ENCODE measurements at places on chromosomes 16 and 17.

DNA sequence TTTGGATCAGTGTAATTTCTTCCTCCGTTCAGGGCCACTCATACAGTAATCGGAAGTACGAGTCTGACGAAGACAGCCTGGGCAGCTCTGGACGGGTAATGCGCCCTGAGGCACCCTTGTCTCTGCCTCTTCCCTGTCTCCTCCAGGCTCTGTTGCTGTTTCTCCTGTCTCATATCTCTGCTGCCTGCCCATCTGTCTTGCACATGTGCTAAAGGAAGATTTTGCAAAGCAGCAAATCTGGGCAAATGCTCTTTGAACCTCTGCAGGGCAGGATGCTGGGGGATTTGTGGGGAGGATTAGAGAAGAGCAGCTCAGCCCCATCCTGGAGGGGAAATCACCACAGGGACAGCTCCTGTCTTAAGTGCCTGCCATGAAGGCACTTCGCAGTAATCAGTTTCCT lies 32.4 kb upstream of the POLR3E start:
- no peak for DNase-seq

- DNase-seq, result no peak
Measured at GRCh38 chr17:61686113-61686512, 95.1 kb upstream of the NACA2 start.

GRCh38 chr17:73695035-73695738 lies 50.9 kb upstream of the SDK2 start:
- DNase-seq, result no peak

GRCh38 chr17:1060991-1061390 lies 64.1 kb downstream of the TIMM22 start:
- DNase-seq, result peak; percentile 17

DNA sequence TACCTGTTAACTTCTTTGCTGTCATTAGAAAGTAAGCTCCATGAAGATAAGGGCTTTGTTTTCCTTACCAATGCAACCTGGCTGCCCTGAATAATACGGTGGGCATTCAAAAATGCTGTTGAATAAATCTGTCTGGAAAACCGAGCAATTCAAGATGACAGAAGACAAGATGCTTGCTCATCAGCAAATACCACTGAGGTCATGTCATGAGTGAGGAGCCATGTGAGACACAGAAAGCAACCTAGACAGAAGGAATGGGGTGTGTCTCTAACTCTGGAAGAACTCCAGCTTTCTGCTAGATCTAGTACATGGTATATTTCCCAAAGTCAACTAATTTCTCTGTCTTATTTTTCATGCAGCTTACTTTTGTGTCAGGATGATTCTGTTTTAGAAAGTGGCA lies 64.2 kb downstream of the STH start:
- no peak for DNase-seq

- DNase-seq, result no peak
Measured at GRCh38 chr16:67270931-67271338, 8.4 kb upstream of the PLEKHG4 start.

DNA sequence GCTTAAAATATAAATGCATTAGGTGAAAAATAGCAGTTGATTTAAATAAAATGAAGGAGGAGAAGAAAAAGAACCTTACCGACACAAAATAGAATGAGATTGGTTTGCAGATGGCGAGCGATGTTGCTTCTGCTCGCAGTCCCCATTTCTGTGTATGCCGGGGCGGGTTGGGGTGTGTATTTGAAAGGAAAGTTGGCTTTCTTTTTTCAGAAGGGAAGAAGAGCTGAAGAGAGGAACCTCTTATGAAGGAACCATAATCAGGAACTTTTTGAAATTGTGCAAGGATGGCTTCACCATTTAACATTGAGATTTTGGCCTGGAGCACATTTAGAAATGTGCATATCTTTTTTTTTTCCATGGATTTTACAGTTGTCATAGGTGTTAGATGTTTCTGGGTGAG lies at the start of gene IGSF6:
Gene IGSF6, minus strand, starts transcription at position 156 of the 400 bp plus-strand sequence. Its CDS starts 10 bp downstream, at position 146.
- peak; percentile 23 for DNase-seq

DNA sequence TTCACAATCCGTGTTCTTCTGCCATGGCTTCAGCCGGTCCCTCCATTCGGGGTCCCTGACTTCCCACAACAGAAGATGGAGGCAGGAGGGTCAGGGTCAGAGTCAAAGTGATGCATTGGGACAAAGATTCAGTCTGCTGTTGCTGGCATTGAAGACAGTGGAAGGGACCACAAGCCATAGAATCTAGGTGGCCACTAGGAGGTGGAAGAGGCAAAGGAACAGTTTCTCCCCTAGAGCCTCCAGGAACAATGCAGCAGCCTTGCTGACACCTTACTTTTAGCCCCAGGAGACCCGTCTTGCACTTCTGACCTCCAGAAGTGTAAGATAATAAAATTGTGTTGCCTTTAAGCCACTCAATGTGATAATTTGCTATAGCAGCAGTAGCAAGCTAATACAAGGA lies 55.9 kb downstream of the MFSD11 start:
- peak; percentile 8 for DNase-seq

DNA sequence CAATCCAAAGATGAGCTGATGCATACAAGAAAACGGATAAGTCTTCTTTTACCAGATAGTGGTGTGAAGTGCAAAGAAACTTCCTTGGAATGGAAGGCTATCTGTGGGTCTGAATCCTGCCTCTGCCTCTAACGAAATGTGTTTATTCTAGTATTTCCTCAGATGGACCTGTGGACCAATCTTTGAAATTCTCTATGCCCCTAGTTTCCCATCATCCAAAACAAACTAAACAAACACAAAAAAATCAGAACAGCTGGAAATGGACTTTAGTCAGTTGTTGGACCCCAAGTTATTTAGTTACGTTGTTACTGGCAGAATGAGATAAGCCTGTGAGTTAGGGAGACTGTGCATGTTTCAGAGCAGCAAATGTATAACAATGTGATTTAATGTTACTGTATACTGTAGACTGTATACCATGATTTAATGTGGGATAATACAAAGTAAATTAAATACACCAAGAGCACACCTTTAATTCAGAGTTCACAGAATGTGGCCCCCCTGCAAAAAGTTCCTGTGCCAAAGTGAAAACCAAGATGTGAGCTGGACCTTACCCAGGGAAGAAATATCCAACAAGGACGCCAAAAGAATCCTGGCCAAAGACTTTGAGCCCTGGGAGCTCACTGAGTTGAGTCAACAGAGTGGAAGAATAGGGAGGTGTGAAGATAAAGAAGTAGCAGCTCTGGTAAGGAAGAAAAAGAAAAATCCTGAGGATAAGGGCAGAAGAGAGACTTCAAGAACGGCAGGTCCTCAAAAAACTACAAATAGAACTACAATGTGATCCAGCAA lies 255.2 kb downstream of the CNTNAP4 start:
- DNase-seq, result no peak

- DNase-seq, result no peak
Measured at GRCh38 chr17:1216217-1217088, 36.7 kb upstream of the ABR start.

DNA sequence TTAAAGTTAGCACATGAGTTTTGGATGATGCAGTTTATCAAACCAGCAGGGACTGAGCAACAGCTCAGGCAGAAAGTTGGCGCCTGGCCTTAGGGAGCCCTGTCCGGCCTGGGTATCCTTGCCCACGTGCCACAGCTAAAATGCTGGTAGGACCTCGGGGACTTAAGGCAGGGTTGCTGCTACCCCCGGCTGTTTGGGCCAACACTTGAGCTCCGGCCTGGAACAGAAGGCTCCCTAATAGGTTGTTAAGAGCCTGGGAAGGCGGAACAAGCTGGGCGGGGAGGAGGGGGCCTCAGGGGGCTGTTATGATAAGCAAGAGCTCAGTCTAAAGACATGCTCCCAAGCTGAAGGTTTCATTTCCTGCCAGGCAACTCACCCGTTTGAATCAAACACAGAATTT lies 39.7 kb downstream of the CUEDC1 start:
- DNase-seq, result no peak

GRCh38 chr16:3696425-3697218 lies 20.7 kb downstream of the TRAP1 start:
- no peak for DNase-seq

- no peak for DNase-seq
Measured at GRCh38 chr17:41307647-41308046, 1.5 kb downstream of the KRTAP16-1 start.

GRCh38 chr16:15716694-15717447 lies 66.8 kb downstream of the NDE1 start:
- no peak for DNase-seq

GRCh38 chr17:41538565-41538991 lies 10.5 kb upstream of the KRT19 start:
- DNase-seq, result no peak

GRCh38 chr17:60743799-60744198 lies 66.1 kb downstream of the BCAS3 start:
- DNase-seq, result no peak

- DNase-seq, result no peak
Measured at GRCh38 chr16:9275377-9275776, 183.9 kb downstream of the HAPSTR1 start.

DNA sequence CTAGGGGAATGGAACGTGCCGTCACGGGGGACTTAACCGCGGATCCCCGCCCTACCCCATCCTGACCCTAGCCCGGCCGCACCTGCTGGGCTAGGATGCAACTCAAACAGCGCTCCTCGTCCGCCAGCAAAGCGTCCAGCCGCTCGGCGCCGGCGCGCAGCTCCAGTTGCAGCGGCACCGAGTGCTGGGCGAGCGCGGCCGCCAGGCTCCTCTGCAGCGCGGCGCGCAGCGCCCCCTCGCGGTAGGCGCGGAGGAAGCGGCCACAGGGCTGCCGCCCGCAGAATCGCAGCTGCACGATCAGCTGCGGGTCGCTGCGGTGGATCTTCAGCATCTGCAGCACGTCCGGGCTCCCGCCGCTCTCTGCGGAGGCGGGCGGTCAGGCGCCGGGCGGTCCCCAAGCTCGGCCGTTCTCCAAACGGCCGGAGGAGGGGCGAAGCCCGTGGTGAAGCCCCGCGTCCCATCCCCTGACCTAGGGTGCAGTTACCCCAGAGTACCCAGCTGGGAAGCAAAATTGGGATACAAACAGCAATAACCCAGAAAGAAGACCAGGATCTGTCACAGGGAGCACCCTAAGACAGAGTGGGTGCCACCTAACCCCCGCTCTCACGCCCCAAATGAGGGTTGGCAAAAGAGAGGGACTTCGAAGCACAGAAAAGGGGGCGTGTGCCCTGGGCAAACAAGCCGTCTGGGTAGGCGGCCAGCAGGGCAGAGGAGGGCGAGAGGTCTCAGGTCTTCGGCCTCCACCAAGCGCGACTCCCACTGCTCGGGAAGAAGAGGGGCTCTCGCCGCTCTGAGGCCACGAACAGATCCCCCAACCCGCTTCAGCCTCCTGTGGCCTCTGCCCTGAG lies 4.2 kb downstream of the TRADD start:
- peak; percentile 86 for DNase-seq

DNA sequence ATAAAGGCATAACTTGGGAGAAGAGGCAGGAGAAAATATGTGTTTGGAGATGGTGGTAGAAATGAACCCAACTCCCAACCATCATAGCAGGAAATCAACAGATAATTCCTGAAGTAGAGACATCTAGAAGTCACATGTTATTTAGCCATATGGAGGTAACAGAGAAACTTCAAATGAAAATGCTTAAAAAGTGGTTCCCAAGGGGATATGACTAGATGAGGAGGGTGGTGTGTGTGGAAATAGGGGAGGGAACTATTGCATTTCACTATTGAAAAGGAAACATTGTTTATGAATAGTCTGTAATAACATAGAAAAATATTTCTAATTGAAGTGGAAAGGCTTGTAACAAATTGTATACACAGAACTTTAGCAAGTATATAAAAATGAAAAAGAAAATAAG lies 412.0 kb downstream of the SHISA9 start:
- no peak for DNase-seq

- DNase-seq, result no peak
Measured at GRCh38 chr17:80889231-80890195, 102.1 kb upstream of the CHMP6 start.

DNA sequence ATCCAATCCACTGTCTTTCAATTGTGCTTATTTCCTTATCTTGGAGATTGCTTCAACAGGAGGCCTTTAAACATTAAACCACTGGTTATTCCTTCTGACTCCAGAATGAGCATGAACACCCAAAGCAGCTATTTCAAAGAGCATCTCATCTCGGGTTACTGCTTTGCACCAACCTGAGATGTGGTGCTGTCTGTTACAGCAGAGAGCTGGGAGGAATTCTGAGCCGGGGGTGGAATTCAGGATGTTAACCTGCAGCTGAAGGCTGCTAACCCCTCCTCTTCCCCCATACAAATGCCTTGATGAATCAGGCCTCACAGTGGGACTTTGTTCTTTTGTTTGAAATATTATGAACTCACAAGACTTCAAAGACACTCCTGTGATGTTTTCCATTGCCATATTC lies 113.1 kb downstream of the SHISA9 start:
- DNase-seq, result no peak

GRCh38 chr17:41178843-41179616 lies 1.0 kb upstream of the KRTAP4-2 start:
- DNase-seq, result no peak

DNA sequence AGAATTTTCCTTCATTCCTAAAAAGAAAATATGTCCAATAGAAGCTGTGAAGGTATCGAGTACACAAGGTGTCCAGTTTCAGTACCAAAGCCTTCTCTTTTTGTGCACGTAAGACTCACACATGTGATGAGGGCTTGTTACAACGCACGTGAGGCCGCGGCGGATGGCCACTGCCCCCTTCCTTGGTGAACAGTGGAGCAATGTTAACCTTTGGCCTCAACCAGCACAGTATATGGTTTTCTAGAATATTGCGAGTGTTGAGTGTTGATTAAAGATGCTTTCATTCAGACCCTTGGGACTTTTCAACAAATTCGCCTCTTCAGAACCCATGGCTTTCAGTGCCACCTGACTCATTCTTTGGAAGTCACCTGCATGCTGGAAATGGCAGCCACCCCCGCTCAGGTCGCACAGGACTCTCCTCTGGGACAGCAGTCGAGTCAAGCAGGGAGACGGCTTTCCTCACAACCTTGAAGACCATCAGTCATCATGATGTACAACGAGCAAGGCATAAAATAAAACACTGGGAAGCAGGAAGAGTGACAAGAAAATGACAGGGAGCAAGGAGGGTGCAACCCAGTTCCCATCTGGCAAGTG lies 14.5 kb downstream of the MAP1LC3B start:
- no peak for DNase-seq

GRCh38 chr16:69709456-69710084 lies 16.8 kb downstream of the NQO1 start:
- DNase-seq, result no peak

DNA sequence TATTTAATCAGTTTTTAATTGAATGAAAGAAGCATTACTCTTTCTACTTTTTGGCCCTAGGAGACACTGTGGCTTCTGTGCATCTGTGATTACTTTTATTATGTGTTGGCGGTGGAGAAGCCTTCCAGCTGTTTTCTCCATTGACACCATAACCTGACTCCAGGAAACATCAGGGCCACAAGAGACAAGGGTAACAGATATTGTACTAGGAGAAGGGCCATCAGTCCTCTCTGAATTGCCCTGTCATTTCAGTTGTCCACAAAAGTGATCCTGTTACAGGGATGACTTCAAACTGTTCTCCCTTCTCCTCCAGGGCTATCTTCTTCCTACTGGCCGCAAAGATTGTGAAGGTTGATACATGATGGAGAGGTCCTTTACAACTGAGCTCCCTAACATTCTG lies 14.6 kb downstream of the KRT39 start:
- DNase-seq, result no peak
